Stimulated activated CD8-positive, alpha-beta memory T cell treated with anti-CD3 and anti-CD28 coated beads, Interleukin-4, amount 100 ng/mL, for 1 hour (primary cell): ENCODE measurements at places on chromosomes 13 and 19.

GRCh38 chr19:49790866-49791265 is 22.2 kb downstream of the FUZ start:
- DNase-seq = no peak

DNA sequence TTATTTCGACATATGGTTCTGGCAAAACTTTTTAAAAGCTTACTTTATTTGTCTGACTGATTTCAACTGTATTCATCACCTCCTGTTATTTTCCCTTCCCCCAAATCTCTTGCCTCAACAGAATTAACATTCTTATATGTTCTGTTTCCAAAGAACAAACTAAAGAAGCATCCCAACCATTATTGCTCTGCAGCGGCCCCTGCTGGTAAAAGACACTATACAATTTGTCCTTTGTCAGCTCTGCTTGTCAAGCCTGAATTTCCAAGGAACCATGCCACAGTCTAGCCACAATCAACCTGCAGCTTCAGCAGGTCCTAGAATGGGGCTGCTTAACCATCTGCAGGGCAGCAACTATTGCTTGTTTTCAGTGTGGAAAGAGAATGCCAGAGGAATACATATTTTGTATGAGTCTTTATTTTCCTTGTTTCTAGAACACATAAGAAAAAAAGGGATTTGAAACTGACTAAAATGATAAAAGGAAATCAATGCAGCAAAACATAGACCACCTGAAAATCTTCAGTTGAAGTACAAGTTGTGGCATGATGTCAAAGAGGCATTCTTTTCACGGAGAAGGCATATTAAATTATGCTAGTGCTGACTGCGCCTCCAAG is 845.3 kb downstream of the DIAPH3 start:
- DNase-seq = no peak

GRCh38 chr13:41416276-41416675 is 41.1 kb upstream of the RGCC start:
- no peak for DNase-seq

DNA sequence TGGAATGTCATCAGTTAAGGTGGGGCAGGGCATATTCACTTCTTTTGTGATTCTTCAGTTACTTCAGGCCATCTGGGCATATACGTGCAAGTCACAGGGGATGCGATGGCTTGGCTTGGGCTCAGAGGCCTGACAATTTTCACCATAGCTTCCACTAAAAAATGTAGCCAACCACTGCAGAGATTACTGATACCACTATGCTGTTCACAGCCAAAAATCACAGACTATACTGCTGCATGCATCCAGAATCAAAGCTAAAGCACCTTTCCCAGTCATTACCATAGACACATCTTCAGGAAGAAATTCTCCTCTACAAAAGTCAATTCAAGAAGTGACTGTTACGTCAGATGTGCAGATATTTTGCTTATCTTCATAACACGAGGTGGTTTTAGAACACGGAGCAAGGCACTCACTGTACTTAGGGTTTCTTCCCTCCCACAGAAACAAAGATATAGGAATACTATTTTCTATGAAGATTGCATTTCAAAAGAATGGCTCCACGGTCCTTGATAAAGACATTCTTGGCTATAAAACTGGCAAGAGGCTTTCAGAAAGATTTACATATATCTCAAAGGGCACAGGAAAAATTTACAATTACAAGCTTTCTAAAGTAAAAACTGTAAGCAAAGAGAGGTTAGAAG is 1556.6 kb upstream of the PRR20A start:
- no peak for DNase-seq

GRCh38 chr13:91085127-91085526 is 262.4 kb upstream of the MIR17HG start:
- DNase-seq = no peak

- DNase-seq = no peak
Measured at GRCh38 chr19:46474211-46474610, 2.8 kb upstream of the PNMA8A start.

GRCh38 chr19:46520616-46521015 is 24.9 kb upstream of the PNMA8B start:
- no peak for DNase-seq

DNA sequence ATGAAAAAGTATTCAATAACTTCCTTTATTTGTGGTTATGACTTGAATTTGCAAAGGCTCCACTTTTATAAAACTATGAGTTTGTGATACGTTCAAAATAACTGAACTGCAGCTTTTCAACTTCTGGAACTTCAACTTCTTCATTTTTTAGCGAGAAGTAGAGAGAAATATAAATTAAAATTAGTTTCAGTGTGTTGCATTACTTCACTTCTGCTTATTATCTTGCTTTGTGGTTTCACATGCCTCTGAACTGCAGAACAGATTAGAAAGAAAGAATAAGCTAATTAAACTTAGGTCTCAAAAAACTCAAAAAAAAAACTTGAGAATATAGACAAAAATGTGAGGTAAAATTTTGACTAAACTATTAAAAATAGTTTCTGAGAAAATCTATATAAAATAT is 1073.4 kb downstream of the PCDH17 start:
- DNase-seq = no peak

GRCh38 chr19:38942471-38943181 is 11.9 kb downstream of the MRPS12 start:
- DNase-seq = no peak

DNA sequence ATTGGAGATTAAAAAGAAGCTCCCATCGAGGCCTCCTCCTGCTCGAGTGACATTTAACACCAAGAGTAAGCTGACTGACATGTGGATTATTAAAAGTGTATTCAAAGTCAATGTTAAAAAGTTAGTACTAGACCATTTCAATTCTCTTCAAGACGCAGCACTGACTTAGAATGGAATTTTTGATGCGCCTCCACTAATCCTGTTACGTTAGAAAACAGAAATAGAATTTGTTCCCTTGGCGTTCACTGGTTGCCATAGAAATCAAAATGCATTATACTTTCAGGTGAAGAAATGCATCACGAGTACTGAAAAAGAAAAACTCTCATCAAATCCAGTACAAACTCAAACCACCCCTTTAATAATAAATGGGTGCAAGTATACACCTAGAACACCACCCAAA is 42.2 kb downstream of the BRD4 start:
- DNase-seq = no peak

- DNase-seq = no peak
Measured at GRCh38 chr19:36894849-36895383, 21.2 kb downstream of the ZNF829 start.

DNA sequence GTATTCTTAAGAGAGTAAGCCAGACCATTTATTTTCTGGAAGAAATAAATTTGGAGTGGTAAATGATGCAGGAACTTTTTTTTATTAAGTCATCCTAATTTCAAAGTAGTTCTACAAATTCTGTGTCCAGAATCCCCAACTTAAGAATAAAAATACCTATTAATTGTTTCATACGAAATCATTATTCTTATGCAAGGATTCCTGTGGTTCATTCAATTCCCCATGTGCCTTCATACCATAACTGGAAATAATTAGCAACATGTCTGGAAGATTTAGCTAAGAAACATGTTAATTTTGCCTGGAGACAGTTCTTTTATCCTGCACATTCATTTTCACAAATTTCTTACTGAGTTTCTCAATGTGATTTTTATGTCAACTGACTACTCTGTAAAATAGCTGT is 408.6 kb downstream of the PCDH9 start:
- no peak for DNase-seq

DNA sequence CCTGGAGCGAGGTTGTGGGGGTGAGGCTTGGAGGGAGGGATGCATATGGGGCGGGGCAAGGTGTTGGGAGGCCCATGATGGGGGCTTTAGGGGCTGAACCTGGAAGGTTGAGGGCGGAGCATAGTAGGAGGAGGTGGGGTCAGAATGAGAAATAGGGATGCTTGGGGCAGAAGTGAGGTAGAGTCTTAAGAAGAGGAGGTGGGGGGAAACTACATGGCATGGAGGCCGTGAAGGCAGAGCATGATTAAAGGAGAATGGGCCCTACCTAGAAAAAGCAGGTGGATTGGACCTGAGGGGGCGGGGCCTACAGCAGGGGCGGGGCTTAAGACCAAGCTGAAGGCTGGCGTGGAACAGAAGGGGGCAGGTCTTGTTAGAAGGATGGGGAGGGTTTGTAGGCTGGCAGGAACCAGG is 799 bp downstream of the NR1H2 start:
- no peak for DNase-seq

DNA sequence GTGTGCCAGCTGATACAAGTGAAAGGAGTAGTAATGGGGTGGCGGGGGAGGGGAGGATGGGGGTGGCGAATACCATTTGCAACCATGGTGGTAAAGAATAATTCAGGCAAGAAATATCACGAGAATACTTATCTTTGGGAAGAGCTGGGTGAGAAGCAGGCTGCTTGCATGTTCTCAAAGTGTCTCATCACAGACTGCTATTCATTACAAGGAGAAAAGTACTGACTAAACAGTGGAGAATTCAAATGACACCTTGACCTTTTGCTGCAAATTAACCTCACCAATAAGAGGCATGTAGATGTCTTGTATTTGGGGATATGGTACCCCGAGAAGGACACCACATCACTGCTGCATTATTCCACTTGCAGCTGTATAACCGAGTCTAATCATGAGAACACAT is 585.7 kb upstream of the GPC6 start:
- DNase-seq = no peak

- no peak for DNase-seq
Measured at GRCh38 chr19:12997967-12998940, 3.0 kb downstream of the NFIX start.

DNA sequence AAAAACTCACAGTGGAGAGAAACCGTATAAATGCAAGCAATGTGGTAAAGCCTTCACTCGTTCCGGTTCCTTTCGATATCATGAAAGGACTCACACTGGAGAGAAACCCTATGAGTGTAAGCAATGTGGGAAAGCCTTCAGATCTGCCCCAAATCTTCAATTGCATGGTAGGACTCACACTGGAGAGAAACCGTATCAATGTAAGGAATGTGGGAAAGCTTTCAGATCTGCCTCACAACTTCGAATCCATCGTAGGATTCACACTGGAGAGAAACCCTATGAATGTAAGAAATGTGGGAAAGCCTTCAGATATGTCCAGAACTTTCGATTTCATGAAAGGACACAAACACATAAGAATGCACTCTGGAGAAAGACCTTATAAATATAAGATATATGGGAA is 19.4 kb upstream of the ZNF69 start:
- no peak for DNase-seq

DNA sequence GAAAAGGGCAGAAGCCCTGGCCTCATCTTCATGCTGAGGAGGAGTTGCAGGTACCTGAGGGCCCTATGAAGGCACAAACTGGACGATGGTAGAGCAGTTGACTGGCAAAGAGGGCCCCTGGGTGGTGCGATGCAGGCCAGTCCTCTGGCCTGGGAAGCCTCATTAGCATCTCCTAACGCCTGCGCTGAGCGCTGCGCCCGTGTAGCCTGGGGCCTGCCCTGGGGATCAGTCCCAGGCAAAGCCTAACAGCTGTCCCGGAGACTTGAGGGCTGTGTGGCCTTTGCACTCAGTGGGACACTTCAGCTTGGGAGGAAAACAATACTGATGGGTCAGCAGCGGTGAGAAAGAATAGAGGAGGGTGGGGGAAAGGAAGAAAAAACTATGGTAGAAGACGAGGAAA is 187.7 kb downstream of the RAP2A start:
- no peak for DNase-seq

GRCh38 chr13:26538363-26539317 is 18.8 kb upstream of the WASF3 start:
- no peak for DNase-seq

DNA sequence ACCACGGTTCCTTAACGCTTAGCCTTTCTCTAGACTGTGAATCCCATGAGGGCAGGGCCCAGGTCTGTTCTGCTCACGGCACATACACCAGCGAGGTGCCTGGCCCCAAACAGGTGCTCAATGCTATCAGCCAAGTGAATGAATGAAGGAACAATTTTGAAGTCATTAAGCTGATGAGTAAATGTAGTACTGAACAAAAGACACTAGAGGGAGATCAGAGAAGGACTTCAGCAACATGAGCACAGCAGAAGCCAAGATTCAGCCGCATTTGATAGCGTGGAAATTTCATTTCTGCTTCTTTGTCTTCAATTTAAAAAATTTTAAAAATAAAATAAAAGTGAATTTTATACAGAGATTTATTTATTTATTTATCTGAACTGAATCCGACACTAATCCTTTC is 20.1 kb upstream of the MYO16 start:
- no peak for DNase-seq

GRCh38 chr13:27339299-27339698 is 68.7 kb downstream of the RASL11A start:
- no peak for DNase-seq

GRCh38 chr19:16104722-16105121 is 7.0 kb upstream of the RAB8A start:
- DNase-seq = no peak
